ENCODE measurements at places on chromosomes 16 and 17.

DNA sequence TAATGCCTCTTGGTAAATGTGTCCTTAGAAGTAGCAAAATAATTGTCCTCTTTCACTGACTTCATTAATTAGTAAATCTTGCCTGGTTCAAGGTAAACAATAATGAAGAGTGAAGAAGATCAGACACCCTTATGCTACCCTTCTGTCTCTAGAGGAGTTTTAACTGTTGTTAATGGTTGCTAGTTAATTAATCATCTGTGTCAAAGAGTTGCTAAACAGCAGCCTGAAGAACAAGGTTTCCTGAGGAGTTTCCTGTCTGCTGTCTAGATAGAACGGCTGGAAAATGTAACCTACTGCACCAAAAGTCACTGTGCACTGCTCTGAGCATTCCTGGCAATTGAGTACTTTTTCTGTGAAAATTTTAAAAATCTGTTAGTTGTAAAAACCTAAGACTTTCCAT lies 131.3 kb downstream of the NLK start:
- no peak for DNase-seq

DNA sequence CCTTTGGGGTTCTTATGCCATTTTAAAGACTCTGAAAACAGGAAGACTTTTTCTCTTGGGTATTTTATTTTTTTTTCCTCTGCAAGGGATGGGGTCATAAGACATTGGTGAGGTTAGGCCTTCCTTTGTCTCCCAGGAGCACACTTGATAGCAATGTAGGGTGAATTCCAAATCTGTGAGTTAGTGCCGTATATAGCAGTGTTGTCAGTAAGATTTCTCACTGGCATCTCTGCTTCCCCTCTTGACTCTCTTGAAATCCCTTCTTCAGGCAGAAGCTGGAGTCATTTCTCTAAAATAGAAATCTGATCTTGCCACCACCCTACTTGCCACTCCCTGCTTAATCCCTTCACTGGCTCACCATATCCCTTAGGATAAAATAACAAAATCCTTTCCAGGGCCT lies 529.7 kb downstream of the WWOX start:
- DNase-seq: no peak

- no peak for DNase-seq
These were observed 13.4 kb upstream of the NLK start for GRCh38 chr17:28029044-28029443.

- no peak for DNase-seq
These were observed 13.5 kb downstream of the KIAA0753 start for GRCh38 chr17:6627019-6627418.

DNA sequence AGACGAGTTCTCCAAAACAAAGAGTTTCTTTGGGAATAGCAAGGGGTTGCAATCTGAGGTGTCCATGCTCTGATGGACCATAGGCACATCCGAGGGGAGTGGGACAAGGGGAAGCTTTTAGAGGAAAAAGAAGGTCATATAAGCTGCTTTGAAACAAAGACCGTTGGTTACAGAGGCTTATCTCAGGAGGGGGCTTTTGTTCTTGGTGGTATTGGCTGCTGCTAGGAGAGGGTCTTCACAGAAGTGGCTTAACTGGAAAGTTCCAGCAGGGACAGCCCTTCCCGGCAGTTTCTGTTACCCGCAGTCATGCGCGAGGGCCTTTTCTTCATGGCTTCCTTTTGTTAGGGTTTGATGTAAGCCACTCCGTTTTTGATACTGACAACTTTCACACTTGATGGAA lies 76.0 kb downstream of the RAP1GAP2 start:
- DNase-seq: no peak

DNA sequence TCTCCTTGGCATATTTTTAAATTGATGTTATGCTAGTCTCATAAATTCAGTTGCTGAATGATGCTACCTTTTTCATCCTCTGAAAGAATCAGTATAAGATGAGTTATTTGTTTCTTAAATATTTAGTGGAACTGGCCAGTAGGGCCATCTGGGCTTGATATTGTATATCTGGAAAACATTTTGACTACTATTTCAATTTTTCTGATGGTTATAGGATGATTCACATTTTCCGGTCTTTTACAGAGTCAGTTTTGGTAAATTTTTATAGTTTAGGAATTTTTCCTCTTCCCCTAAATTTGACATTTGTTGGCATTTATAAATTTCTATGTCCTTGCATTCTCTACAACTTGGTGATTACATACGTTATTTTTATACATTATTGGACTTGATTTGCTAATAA lies 296.3 kb upstream of the AXIN2 start:
- no peak for DNase-seq

DNA sequence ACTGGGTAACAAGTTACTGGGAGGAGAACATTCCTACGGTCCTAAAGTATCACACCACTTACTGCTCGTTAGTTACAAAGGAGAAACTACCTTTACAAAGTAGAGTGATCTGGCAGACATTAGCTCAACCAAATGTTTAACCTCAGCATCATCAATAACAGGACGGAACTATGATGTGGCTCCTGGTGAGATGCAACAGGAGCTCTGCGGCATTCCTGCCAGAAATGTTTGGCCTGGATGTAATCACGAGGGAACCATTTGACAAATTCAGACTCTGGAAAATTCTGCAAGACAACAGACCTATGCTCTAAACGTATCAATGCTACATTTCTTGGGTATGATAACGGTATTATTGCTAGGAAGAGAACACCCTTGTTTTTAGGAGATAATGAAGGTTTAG lies 80.4 kb downstream of the MRM3 start:
- no peak for DNase-seq

GRCh38 chr17:38587203-38587602 lies 18.5 kb downstream of the SRCIN1 start:
- DNase-seq: no peak

DNA sequence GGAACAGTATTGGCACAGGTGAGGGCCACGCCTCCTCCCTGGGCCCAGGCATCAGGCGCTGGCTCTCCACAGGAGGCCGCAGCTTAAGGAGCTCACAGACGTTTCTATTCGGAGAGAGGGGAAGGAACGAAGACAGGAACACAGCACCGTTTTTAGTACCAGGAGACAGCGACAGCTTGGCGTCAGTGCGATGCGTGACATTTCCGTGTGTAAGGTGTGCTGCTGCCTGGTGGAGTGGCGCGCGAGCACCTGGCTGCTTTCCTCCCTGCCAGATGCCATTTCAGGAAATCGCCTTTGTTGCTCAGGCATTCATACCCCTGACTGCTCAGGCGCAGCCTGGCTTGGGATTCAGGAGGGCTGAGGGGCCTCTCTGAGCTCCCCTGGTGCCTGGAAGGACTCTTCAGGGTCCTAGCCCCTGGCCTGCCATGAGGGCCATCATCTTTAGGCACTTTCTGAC lies 367.5 kb downstream of the CPPED1 start:
- DNase-seq: no peak

GRCh38 chr17:40980117-40980516 lies 4.0 kb downstream of the KRT40 start:
- DNase-seq: no peak

DNA sequence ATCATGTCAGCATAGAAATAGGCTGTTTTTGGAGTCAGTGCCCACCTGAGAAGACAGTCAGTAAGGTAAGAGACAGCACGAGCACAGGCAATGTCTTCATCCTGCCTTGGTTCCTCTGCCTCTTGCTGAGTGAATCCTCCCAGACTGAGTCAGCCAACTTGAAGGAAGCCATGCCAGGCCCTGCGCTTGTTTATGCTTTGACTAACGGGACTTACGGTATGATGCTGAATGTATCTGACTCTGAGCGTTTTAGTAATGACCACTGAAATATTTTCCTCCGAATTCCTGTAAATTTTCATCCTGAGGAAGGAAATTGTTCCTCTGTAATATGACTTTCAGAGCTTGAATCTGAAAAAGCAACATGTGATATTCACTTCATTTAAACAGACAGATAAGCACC lies 18.0 kb downstream of the C17orf67 start:
- DNase-seq: no peak

- DNase-seq: no peak
These were observed 12.0 kb upstream of the TNRC6A start for GRCh38 chr16:24717411-24717810.

GRCh38 chr16:18068477-18068876 lies 268.1 kb downstream of the NPIPA8 start:
- DNase-seq: no peak
